Activated T-helper 1 cell treated with anti-CD3 and anti-CD28 coated beads, Interleukin-2, amount 50 U/mL, for 16 hours (primary cell): ENCODE measurements at places on chromosomes 11 and 22.

- no peak for DNase-seq
Observed at GRCh38 chr11:124943741-124944140, 7.9 kb upstream of the HEPACAM start.

DNA sequence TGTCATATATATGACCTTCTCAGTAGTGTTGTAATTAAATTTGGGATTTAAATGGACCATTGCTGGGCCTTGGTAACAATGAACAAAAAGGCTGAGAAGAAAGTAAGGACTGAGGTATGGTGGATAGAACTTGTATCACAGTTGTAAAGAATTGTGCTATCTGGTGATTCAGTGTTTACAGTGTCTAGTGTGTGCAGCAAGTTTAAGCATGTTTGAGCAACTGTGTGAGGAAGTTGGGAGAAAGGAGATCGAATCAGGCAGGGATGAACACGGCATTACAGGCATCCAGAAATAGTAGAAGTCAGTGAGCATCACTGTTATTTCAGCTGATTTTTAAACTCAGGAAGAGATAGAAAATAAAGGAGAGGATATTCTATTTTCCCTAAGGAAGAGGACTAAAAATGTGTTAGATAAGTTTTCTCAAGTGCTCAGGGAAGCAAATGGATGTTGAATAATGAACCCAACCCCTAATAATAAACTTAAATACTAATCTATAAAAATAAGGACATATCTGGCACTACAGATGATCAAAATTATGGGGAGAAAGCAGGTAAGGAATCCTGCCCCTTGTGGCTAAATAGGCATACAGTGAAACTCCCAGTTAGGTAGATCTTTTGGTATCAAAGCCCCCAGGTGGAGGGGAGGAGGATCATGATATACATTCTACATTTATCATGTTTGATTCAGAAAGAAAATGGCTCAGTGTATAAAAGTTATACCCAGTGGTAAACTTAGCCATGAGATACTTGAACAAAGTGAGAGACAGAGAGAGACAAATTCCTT is 361.0 kb upstream of the ANO3 start:
- no peak for DNase-seq

GRCh38 chr22:44661070-44661469 is 40.9 kb upstream of the PRR5 start:
- DNase-seq = no peak

DNA sequence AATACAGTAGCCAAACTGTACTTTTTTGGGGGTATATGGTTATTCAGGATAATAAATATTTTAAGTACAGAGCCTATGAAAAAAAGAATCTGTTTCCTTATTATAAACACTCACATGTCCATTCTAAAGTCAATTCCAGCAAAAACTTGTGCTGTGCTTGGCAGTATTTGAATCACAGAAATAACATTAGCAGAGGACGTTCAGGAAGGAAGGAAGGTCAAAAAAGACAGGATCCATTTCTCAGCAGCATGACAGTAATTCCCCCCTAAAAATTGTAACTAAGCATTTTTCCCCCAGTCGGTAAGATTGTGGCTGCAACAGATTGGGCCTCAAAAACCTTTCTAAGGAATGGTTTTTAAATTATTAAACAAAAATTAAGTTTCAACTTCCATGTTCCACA is 124.8 kb downstream of the ATG16L2 start:
- DNase-seq = no peak

DNA sequence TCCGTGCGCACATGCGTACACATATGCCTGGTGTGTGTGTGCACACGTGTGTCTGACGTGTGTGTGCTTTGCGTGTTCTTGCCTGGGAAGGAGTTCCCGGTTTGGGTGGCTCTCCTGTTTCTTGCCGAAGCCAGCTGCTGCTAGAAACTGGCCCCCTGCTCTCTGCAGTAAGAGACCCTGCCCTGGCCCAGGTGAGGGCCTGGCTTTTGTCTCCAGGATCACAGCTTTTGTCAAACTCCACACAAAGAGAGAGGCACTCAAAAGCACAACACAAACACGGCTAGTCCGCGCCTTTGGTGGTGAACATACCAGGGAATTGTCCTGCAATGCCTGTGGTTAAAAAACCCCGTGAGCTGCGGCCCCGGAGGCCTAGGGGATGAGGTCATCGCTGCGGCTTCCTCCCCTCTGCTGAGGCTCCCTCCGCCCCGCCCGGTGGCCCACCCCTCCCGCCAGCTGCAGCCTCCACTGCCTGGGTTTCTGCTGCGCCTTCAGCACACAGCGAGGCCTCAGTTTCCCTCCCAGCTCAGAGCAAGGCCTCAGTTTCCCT is 88.9 kb downstream of the KCNQ1 start:
- no peak for DNase-seq

GRCh38 chr11:12143461-12144258 is 33.3 kb downstream of the MICAL2 start:
- DNase-seq = no peak

- no peak for DNase-seq
Observed at GRCh38 chr11:108994887-108995286, 330.0 kb downstream of the DDX10 start.

- DNase-seq = no peak
Observed at GRCh38 chr11:122105044-122105758, 10.8 kb downstream of the BLID start.

- no peak for DNase-seq
Observed at GRCh38 chr22:41683616-41684015, 5.1 kb downstream of the SNU13 start.
